Adipocyte (in vitro differentiated cells): ENCODE measurements at places on chromosomes 5 and 9.
A peak's percentile ranks its signal among the peaks of the same experiment; 100 is the strongest.

- DNase-seq: no peak
Observed at GRCh38 chr5:135399794-135400542, 937 bp upstream of the MACROH2A1 start.

DNA sequence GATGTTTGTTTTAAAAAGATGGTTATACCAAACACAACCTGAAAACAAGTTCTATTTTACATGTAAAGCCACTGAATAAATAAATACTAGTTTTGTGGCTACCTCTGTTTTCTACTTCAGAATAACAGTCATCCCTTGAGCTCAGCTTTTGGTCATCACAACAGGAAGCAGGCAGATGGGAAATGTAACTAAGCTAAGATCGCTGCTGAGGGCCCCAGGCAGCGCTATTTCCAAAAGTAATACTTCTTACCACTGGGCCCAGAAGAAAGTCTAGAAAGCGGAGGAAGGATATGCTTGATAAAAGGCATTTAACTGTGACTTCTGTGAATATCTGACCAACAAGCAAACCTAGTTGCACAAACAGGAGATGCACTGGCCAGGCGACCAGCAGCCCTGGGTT is 61.4 kb downstream of the SERINC5 start:
- no peak for DNase-seq

- DNase-seq: no peak
Observed at GRCh38 chr9:35540315-35540714, 50.4 kb downstream of the RUSC2 start.

GRCh38 chr9:5879419-5880181 is 11.1 kb upstream of the MLANA start:
- DNase-seq: peak; percentile 65

GRCh38 chr5:178223828-178224335 is 8.7 kb downstream of the PHYKPL start:
- no peak for DNase-seq

- peak; percentile 28 for DNase-seq
Observed at GRCh38 chr5:66597183-66597757, 1.1 kb downstream of the MAST4 start.

- no peak for DNase-seq
Observed at GRCh38 chr5:172688349-172689217, 47.5 kb downstream of the NEURL1B start.

DNA sequence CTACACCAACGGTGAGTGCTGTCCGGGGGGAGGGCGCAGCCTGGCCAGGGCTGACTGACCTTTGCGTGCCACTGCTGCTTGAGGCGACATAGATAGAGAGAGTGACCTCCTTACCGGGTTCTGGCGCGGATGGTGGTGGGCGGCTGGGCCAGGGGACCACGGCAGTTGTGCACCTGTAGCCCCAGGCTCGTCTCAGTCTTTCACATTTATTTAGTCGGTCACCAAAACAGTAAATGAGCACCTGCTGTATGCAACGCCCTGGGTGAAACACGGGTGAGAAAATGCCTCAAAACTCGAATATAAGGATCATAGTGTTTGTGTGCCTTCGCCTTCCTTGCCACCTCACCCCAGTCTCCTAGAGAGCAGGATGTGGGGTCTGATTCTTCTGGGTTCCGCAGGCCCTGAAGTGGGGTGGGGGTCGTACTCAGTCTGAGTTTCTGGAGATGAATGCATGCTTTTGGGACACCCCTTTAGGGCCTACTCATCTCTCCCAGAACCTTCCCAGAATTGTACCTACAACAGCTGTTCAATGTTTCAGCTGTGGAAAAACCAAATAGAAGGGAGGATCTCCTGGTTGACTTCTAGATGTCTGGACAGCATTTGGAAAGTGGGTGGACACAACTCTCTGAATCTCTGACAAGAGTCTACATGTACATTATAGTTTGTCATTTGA is 714 bp downstream of the SEC24A start:
- DNase-seq: peak; percentile 47

DNA sequence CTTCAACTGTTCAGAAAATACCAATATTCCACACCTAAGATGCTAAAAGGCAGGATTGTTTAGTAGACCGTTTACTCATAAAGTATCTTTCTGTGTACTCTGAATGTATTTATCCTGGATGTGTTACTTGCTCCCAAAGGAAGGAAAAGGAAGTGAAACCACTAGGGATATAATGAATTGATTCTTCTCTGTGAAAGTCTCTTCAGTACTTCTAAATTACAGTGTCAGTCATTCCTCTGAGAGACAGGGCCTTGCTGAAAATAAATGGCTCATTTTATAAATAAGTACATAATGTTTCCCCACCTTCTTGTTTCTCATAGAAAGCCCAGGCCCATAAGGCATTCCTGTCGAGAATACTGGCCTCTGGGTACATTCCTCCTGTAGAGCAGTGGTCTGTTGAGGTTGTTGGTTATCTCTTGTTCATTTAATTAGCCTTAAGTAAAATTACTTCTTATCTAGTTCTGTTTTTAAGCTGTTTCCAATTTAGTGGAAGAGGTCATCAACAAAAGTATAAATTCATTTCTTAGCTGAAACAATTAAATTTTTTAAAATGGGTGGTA is 1.6 kb downstream of the HAPLN1 start:
- no peak for DNase-seq

GRCh38 chr5:58114324-58114723 is 345.6 kb downstream of the PLK2 start:
- peak; percentile 30 for DNase-seq

GRCh38 chr5:57538341-57538955 is 55.8 kb upstream of the ACTBL2 start:
- DNase-seq: peak; percentile 76

DNA sequence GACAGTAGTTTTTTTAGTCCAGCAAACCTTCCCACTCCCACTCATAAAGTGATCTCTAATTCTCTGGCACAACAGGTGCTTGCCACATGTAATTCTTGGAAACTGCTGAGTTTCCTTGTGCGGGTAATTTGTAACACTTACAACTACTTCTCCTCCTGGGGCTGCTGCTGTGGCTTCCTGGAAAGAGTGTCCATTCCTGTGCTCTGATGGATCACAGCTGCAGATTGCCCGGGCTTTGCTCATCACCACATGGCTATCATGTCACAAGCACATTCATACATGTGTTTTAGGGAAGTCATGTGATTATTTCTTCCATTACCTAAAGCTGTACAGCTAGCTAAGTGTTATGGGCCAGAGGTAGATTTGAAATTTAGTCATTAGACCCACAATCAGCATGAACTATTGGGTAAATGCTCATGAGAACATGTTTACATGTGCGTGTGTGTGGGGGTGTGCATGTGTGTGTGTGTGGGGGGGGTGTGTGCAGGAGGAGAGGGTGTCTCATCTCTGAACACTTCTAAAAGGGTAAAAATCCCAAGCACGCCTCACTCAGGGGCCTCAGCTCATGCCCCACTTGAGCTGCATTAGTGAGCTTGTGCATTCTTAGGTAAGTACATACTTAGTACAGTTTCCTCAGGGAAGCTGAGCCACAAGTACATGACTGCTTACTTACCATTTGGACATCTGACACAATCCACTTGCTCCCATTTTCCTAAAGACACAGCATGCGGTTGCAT is 118.1 kb upstream of the CCDC112 start:
- DNase-seq: peak; percentile 54

DNA sequence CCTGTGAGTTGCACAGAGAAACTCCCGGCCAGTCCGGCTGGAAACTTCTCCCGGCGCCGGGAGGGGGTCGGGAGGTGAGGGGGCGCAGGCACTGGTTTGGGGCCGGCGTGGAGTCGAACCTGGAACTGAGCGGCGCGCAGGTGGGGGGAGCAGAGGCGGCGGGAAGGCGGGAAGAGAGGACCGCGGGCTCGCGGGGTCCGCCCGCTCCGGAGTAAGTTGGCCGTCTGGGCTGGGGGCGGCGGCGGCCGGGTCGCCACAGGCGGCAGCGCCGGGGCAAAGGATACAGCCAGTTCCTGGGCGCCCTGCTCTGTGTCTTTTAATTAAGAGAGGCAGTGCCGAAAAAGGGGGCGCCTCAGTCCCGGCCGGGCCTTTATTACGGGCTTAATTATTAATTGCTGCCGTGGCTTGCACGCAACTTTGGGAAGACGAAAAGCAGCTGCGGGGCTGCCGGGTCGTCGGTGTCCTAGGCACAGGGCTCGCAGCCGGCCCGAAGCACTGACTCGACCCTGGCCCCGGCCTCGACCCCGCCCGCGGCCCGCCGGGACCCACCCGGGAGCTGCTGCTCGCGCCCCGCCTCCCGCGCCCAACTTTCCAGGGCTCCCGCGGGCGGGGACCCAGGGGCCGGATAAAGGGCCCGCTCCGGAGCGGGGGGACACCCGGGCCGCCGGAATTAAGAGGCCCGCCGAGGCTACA is 1.1 kb downstream of the NTNG2 start:
- DNase-seq: peak; percentile 33

DNA sequence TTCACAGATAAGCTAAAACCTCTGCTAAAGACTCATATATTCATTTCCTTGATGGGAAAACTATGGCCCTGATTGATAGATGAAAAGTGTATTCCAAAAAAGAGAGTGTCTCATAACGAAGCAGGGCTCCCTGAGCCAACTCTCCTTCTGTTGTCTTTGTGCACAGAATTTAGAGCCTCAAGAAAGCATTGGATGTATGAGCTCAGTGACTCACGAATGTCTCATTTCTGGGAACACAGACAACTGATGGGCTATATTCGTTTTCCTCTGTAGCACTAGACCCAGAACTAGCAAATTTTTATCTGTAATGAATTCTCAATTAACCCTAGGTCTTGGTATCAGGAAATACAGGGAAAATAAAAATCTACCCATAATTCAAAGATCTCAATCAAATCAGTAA is 88.4 kb downstream of the LMNB1 start:
- peak; percentile 51 for DNase-seq

GRCh38 chr9:80871596-80871995 is 817.8 kb downstream of the TLE1 start:
- peak; percentile 45 for DNase-seq

- DNase-seq: peak; percentile 29
Observed at GRCh38 chr9:92294297-92294676, 790 bp upstream of the IARS1 start.
